ENCODE measurements at places on chromosomes 7 and 10.

DNA sequence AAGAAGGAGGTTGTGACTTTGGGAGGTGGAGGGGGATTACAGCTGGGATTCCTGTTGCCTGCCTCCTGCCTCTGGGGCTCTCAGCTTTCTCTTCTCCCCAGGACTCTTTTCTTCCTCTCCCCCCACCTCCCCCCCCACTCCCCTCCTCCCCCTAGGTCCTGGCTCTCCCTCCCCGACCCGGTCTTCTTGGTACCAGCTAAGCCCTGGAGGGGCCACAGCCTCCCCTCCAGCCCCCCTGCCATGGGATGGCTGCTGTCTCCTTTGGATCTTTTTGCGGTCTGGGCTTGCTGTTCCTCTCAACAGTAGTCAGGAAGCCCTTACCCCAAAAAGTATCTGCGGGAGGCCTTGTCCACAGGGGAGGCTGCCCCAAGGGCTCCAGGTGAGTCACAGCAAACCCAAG is 33.5 kb upstream of the LEP start:
- DNase-seq, result no peak

DNA sequence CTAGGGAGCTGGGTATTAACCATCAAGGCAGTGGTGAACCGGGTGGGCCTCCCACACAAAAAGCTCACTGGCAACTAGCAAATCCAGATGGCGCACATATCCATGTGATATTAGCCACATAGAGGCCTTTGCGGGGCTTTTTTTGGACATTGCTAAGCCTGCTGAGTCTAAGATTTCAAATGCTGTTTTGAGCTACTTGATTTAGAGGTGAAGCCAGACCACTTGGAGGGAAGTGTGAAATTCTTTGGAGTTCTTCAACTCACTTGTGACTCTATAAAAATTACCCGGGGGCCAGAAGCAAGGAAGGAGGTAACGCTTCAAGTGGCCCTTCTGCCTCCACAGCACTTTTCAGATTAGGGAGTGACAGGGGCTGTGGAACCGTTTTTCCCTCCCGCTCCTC is 619.8 kb upstream of the GALNT17 start:
- no peak for DNase-seq

- no peak for DNase-seq
Observed at GRCh38 chr7:19705663-19706062, 3.2 kb downstream of the POLR1F start.

DNA sequence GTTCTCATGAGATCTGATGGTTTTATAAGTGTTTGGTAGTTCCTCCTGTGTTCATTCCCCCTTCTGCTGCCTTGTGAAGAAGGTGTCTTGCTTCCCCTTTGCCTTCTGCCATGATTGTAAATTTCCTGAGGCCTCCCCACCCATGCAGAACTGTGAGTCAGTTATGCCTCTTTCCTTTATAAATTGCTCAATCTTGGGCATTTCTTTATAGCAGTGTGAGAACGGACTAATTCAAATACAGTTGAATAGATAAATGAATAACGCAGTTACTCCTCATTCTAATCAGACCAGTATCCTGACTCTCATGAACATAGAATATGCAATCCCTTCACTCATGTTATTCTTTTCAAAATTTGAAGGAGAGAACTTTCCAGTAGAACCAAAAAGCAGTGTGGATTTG is 375.0 kb upstream of the FZD8 start:
- no peak for DNase-seq

- no peak for DNase-seq
Observed at GRCh38 chr7:74038194-74038961, 10.4 kb downstream of the ELN start.

- no peak for DNase-seq
Observed at GRCh38 chr7:40329601-40330153, 194.9 kb downstream of the SUGCT start.

DNA sequence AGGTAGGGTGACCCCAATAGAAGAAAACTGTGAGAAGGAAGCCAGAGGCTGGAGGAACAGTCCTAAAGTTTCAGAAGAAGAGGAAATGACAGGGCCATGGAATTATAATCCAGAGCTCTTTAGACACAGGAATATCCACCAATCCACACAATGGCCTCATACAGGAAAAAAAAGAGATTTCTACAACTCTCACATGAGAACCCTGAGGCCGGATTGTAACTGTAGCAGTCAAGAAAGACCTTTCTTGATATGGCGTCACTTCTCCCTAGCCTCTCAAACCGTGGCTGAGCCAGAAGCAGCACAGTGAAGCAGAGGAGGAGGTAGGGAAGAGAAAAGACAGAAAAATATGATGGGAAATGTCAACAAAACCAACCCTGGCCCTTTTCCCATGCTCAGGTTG is 76.9 kb downstream of the RAPGEF5 start:
- DNase-seq, result no peak

DNA sequence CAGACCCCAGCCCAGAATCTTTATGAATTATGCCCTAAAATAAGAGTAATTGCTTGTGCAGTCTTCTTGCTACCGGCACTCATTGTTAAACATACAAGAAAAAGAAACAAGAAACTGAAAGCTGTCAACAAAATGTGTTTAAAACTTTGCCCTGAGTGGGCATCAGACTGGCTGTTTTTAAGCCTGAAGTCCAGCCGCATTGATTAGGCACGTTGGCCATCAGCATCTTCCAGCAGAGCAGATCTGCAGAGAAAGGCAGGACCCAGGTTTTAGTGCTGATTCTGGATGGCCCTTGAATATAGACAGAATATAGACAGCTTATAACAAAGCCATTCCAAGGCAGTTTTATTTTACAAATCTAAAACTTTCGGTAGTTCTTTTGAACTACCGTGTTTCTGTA is 102.8 kb downstream of the POLL start:
- no peak for DNase-seq

DNA sequence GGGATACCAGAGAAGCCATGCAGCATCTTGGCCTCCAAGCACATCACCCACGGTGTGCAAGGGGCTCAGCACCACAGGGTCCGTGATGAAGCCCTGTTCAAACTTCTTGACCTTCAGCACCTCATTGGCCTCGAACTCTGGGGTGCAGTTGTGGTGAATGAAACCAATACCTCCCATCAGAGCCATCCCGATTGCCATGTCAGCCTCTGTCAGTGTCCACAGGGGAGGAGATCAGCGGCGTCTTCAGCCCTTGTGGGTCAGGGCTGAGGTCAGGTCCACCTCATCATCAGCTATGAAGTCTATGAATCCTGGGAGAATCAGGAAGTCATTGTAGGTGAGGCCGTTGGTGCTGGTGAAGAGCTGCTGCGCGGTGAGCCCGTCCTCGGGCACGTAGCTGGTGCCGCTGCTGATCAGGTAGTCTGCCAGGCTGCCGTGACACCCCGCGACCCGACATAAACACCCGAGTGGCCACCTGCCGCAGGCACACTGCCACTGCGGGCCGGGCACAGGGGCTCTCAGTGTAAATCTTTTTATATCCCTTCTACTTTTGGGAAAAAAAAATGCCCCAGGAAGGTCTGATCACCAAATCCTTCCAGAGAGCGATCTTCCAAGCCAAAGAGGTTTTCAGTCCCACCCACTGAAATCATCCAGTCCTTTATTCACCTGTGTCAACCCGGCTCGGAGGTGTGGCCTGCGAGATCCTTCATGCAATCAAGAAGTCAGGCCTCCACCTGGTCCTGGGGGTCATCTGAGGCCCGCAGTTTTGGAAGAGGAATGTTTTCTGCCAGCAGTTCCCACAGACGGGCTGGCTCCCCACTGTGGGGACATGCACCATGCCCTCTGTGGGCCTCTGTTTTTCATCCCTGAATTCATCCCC is 144.1 kb upstream of the KCNMA1 start:
- DNase-seq, result no peak

All from activated naive CD4-positive, alpha-beta T cell treated with anti-CD3 and anti-CD28 coated beads, Interleukin-2, amount 50 U/mL, for 16 hours (primary cell).